CD14-positive monocyte (primary cell): ENCODE measurements at places on chromosomes 4 and X. TPM values are rescaled to one million over a fixed set of nuclear protein-coding genes. Genes with fewer than 3 reads are reported as not detected.

- H3K27ac ChIP-seq = no peak overlapping the region
- H3K4me1 ChIP-seq = peaks cover 24% of the 10 kb centered on the region
- DNase-seq = no peak
Observed at GRCh38 chr4:17583941-17584340, 6.9 kb downstream of the LAP3 start.

- no peak overlapping the region for H3K27ac ChIP-seq
- H3K36me3 ChIP-seq = no peaks in the 10 kb centered on the region
- H3K27me3 ChIP-seq = no peaks in the 10 kb centered on the region
- H3K4me3 ChIP-seq = no peak overlapping the region
- peaks cover 9% of the 10 kb centered on the region for H3K4me1 ChIP-seq
Observed at GRCh38 chr4:26120098-26120825, 200.6 kb upstream of the RBPJ start.

- H3K36me3 ChIP-seq = no peaks in the 10 kb centered on the region
- no peaks in the 10 kb centered on the region for H3K4me1 ChIP-seq
- DNase-seq = no peak
- no peak overlapping the region for H3K4me3 ChIP-seq
- H3K27ac ChIP-seq = no peak overlapping the region
- no peaks in the 10 kb centered on the region for H3K27me3 ChIP-seq
Observed at GRCh38 chrX:129427267-129427666, 96.0 kb downstream of the SMARCA1 start.

- H3K27me3 ChIP-seq = no peaks in the 10 kb centered on the region
- H3K4me3 ChIP-seq = no peak overlapping the region
- DNase-seq = no peak
Observed at GRCh38 chrX:100098660-100099375, 311.3 kb downstream of the PCDH19 start.

GRCh38 chrX:68690936-68691501 is 43.6 kb downstream of the STARD8 start:
- no peak overlapping the region for H3K27ac ChIP-seq
- H3K4me1 ChIP-seq = peaks cover 36% of the 10 kb centered on the region
- H3K36me3 ChIP-seq = no peaks in the 10 kb centered on the region
- DNase-seq = peak; percentile 22

DNA sequence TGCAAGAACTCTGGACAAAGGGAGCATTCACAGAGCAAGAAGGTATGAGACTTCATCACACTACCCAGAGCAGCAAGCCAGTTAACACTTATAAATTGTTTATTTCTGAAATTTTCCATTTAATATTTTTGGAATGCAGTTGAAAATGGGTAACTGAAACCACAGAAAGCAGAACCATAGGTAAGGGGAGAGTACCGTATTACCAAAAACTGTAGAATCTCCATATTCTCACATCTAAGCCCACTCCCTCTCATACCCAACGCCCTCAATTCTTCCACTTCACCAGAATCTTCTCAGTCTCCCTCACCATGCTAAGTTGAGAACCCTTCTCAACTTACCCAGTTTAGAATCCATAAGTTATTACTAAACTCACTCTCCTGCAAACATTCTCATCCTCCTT is 277.8 kb downstream of the SPOCK3 start:
- H3K27ac ChIP-seq = no peak overlapping the region
- H3K4me3 ChIP-seq = no peak overlapping the region
- H3K27me3 ChIP-seq = no peaks in the 10 kb centered on the region
- no peak for DNase-seq

- H3K36me3 ChIP-seq = no peaks in the 10 kb centered on the region
- no peak overlapping the region for H3K4me3 ChIP-seq
- DNase-seq = no peak
- H3K4me1 ChIP-seq = no peaks in the 10 kb centered on the region
- no peak overlapping the region for H3K27ac ChIP-seq
Observed at GRCh38 chrX:63927848-63928247, 142.8 kb upstream of the ARHGEF9 start.

GRCh38 chr4:159017323-159018026 is 85.4 kb upstream of the RAPGEF2 start:
- no peak overlapping the region for H3K4me3 ChIP-seq
- H3K4me1 ChIP-seq = no peaks in the 10 kb centered on the region
- DNase-seq = no peak
- no peaks in the 10 kb centered on the region for H3K27me3 ChIP-seq
- no peak overlapping the region for H3K27ac ChIP-seq

- H3K27me3 ChIP-seq = no peaks in the 10 kb centered on the region
- no peaks in the 10 kb centered on the region for H3K36me3 ChIP-seq
- no peak overlapping the region for H3K27ac ChIP-seq
- H3K4me3 ChIP-seq = no peak overlapping the region
Observed at GRCh38 chrX:120144178-120144844, 14.1 kb upstream of the RHOXF2 start.

DNA sequence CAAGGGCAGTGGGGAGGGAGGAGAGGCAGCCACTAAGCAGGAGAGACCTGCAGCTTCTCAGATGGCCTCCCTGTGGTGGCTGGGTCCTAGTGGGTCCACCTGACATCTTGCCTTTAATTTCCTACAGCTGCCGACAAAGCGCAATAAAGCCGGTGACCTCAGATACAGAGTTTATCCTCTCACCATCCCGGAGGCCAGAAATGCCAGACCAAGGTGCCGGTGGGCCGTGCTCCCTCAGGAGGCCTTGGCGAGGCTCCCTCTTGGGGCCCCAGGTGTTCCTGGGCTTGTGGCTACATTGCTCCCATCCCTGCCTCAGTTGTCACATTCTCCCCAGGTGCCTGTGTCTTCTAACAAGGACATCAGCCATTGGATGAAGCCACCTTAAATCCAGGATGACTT is 103.0 kb downstream of the ADRA2C start:
- H3K27ac ChIP-seq = no peak overlapping the region
- peaks cover 20% of the 10 kb centered on the region for H3K27me3 ChIP-seq
- DNase-seq = no peak
- H3K4me3 ChIP-seq = no peak overlapping the region
- no peaks in the 10 kb centered on the region for H3K4me1 ChIP-seq

GRCh38 chr4:133347409-133347808 is 198.3 kb downstream of the PCDH10 start:
- H3K27me3 ChIP-seq = no peaks in the 10 kb centered on the region
- no peak overlapping the region for H3K27ac ChIP-seq
- H3K4me1 ChIP-seq = no peaks in the 10 kb centered on the region
- H3K4me3 ChIP-seq = no peak overlapping the region
- no peak for DNase-seq

- H3K27me3 ChIP-seq = peaks cover 2% of the 10 kb centered on the region
- DNase-seq = no peak
- H3K27ac ChIP-seq = no peak overlapping the region
- no peaks in the 10 kb centered on the region for H3K36me3 ChIP-seq
- H3K4me3 ChIP-seq = no peak overlapping the region
Observed at GRCh38 chrX:9860826-9861225, 74.6 kb downstream of the SHROOM2 start.

DNA sequence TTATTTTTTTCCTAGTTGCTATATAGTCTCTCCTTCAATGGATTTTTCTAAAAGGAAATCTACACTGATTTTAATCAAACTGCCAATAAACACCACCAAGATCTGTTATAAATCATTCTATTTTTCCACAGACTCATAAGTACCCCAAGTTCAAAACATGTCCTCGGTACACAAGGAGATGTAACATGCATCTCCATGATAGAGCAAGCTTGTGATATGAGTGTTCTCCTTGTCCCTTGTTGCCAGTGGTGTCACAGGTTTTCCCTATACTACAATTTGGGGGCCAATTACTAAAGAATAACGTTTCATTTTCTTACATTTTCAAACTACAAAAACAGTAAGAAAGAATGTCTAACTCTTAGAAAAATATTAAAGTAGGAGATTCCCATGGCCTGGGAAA is 491 bp downstream of the ARHGEF6 start:
- no peaks in the 10 kb centered on the region for H3K27me3 ChIP-seq
- peak overlapping the region; percentile 81 for H3K27ac ChIP-seq

Gene BLOC1S4
- polyA plus RNA-seq = 6.7 and 11.1 TPM in 2 replicates

Gene TLR6
- polyA plus RNA-seq = 11.5 TPM

Gene NXT2
- polyA plus RNA-seq = 22.5 TPM

Gene MAP3K15
- polyA plus RNA-seq = not detected in 2 replicates

Gene OCRL
- 2.4 TPM for polyA plus RNA-seq
